ENCODE measurements at places on chromosomes 5 and 9.

- no peak for DNase-seq
Measured at GRCh38 chr5:147752666-147753290, 29.8 kb downstream of the JAKMIP2 start.

GRCh38 chr5:161803-162110, 29.5 kb upstream of the LRRC14B start:
- no peak for DNase-seq

GRCh38 chr5:56816546-56817081, 1.3 kb downstream of the MAP3K1 start:
- DNase-seq, result peak; percentile 2

GRCh38 chr5:33921002-33921401, 15.2 kb upstream of the RXFP3 start:
- no peak for DNase-seq

DNA sequence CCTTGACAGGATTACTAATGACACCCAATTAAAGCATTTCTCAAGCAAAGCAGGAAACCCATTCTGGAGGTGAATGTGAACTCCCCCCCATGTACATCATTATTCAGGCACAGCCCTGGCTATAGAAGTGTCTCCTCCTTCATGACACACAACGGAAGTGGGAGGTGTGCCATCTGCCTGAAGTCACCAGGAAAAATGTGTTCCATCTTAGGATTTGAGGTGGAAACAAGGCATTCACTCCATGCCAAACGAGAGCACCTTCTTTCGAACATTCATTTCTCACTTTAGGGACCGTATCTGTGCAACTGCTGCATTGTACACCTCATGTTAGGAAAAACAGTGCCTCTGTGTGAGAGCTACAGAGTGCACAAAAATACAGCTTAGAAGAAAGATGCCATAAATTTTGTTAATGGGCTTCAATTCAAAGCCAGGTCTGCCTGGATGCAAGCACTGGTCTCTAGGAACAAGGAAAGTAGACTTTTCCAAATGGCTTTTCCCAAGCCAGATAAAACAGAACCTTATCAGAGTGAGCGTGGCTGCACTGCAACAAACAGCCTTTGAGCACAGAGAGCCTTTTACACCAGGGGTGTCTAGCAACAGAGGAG, 19.4 kb downstream of the GOLM1 start:
- DNase-seq, result no peak

- no peak for DNase-seq
Measured at GRCh38 chr5:55177078-55177477, 4.1 kb upstream of the CDC20B start.

DNA sequence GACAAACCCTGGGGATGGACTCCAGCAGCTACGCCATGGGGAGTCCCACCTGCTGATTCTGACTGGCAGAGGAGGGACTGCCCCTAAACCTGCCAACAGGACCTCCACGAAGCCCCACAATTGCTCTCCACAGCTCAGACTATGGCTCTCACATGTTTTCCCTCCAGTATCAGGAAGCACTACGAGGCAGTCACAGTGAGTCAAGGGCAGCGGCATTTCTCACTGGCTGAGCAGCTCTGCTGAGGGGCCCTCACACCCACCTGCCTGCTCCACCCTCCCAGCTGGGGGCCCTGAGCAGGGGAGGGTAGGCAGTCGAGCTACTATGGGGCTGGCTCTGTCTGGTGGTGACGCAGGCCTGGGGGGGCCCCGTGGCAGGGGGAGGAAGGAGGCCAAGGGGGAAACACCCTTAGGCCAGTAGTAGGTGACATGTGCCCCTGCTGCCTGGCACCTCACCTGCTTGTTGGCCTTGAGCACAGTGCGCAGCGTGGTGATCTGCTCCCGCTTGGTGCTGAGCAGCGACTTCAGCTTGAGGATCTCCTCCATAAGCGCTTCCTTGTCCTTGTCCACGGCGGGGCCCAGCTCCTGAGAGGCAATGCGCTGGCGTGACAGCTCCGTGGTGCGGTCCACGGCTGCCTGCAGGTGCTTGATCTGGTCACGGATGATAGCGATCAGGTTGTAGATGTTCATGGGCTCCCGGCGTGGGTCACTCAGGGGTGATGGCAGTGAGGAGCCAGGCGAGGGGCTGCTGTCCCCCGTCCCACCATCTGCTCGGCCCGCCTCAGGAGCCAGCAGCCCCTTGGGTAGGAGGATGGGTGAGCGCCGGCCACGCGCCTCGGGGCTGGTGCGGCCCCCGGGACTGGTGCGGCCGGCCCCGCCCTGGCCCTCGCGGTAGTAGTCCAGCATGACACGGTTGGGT, 46.3 kb downstream of the BICD2 start:
- no peak for DNase-seq

DNA sequence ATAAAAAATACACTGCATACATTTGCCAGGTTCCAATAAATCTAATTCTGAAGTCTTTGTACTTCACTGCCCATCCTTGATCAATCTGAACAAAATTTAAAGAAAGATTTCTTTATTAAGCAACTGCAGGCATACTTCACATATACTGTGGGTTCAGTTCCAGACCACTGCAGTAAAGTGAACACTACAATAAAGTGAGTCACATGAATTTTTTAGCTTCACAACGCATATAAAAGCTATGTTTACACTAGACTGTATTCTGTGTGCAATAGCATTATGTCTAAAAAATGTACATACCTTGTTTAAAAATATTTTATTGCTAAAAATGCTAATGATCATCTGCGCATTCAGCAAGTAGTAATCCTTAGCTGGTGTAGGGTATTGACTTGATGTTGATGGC, 52.1 kb downstream of the SSBP2 start:
- no peak for DNase-seq

GRCh38 chr5:177412603-177413233, 3.4 kb upstream of the F12 start:
- no peak for DNase-seq

DNA sequence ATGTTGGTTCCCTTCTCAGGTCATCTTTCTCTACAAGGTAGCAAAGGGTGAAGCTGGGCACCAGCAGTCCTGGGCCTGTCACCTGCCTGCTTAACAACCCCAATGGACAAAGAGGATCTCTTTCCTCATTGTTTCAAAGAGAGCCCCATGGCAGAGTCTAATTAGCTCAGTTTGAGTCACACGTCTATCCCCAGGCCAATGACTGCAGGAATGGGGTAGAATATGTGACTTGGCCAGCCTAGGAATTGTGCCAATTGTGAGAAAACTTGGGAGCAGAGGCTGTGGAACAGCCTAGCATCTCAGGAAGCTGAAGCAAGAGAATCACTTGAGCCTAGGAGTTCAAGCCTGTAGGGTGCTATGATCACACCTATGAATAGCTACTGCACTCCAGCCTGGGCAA, 3.6 kb upstream of the RAPGEF1 start:
- no peak for DNase-seq

- DNase-seq, result no peak
Measured at GRCh38 chr9:100759215-100759614, 181.3 kb downstream of the CAVIN4 start.

DNA sequence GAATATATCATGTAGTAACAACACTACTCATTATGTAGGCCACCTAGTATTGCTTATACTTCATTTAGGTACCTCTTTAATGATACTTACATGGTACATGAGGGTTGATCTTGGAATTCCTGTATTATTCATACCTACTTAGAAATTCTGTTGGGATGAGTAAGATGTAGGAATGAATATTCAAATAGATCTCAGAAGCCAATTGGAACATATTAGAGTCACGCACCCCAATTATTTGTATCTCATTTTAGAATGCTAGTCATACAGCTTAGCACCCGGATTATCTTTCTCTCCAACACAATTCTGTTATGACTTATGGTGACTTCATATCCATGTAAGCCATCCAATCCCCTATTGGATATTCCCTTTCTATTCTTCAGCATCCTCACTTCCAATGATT, 106.7 kb upstream of the SH3GL2 start:
- no peak for DNase-seq

DNA sequence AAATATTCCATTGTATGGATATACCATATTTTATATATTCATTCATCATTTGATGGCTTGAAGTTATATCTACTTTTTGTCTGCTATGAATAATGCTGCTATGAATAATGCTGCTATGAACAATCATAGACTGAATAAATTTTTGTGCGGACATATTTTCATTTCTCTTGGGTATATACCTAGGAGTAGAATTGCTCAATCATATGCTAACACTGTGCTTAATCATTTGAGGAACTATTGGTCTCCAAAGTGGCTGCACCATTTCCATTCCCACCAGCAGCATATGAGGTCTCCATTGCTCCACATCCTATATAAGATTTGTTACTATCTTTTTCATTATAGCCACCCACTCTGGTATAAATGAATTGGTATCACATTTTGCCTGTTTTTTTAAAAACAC, 18.3 kb upstream of the TEK start:
- DNase-seq, result no peak

DNA sequence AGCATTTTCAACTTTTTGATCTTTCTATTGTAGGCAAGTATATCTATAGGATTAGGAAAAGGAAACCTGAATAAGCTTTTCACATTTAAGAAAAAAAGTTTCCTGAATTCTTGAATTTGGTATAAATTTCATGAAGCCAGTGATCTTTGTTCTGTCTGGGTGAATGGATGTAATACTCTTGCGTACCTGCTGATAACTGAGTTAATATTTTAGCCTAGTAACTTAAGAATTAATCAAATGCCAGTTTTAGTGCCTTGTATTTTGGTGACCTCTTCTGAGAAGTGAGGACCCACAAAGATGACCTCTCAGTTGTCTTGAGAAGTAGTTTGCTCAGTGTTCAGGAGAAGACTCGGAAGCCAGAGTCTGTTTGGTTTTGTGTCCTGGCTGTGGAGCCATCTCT, 77.9 kb downstream of the UHRF2 start:
- no peak for DNase-seq

DNA sequence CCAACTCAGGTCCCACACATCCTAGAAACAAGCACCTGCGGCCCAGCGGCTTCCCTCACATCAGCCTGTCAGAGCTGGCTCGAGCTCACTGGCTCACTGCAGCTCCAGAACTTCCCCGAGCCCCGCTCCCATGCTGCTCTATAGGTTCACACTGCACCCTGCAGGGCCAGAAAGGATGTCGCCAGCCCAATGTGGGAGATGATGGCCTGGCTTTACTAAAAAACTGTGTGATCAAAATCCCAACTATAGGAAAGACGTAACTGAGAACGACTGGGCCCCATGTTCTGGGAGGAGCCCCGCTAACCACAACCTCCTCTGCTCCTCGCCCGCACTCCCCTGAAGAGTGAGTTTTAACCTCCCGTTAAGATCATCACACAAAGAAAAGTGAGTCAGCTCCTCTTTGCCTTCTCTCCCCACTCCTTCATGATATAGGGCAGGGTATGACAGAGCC, 4.6 kb downstream of the SURF4 start:
- no peak for DNase-seq

DNA sequence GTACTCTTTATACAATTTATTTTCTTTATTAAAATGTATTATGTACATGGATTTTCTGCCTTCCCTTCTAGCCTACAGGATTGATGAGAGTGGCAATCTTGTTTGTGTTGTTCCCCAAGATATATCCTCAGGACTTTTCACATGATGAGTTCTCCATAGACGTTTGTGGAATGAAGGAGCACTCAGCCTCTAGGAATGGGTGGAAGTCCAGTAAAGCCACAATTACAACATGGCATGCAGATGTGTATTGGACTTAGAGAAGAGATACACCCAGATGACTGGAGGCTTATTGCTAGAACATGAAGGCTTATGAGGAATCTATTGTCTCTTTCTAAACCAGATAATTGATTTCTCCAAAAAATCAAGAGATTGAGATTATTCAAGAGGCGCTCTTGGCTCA, 8.2 kb upstream of the DOCK2 start:
- no peak for DNase-seq

DNA sequence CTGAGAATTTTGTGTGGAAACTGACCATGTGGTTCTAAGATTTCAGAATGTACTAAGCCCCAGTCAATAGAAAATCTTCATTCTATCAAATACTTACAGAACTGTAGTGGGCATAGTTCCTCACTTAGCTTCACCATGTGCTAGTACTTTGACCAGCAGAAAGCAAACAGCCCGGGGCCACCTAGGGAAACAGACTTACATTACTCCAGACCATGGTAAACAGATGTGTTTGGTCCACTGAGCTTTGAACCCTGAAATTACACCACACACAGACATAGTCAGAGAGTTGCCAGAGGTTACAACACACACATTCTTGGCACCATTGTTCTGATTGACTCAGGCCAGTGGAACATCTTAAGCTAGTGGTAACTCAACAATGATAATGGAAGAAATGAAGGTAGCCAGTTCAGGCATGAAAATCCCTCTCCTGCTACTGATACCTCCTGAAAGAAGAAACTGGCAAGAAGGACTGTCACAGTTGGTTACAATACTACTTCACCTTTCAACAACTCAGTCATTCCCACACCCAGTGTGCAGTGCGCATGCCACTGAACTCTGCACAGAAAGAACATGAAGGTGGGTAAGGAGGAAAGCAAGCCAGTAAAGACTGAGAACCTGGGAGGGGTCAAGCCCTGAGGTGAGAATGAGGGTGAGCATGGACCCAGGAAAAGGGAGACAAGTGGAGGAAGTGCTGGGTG, 18.7 kb upstream of the LECT2 start:
- DNase-seq, result no peak

- no peak for DNase-seq
Measured at GRCh38 chr9:84276741-84277140, 63.8 kb downstream of the SLC28A3 start.

GRCh38 chr5:76657091-76657490, 33.9 kb upstream of the F2RL2 start:
- DNase-seq, result no peak

- no peak for DNase-seq
Measured at GRCh38 chr9:100357501-100357900, 4.8 kb upstream of the TEX10 start.

DNA sequence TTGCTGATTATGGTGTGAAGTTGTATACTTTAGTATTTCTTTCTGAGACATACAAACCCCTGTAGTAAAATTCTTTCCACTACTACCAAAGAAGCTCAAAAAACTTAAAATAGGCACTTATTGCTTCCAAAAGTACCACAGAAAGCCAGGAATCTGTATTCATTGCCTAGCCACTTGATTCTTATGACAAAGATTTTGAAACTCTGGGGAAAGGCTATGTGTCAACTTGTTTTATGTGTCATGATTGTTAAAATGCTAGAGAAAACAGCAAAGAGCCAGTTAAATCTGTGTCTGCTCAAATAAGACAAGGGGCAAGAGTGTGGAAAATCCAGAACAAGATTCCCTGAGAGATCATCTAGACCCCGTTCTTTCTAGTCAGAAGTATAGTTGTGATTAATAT, 6.0 kb downstream of the KIF2A start:
- no peak for DNase-seq
